ENCODE measurements at places on chromosomes 16 and 17.

DNA sequence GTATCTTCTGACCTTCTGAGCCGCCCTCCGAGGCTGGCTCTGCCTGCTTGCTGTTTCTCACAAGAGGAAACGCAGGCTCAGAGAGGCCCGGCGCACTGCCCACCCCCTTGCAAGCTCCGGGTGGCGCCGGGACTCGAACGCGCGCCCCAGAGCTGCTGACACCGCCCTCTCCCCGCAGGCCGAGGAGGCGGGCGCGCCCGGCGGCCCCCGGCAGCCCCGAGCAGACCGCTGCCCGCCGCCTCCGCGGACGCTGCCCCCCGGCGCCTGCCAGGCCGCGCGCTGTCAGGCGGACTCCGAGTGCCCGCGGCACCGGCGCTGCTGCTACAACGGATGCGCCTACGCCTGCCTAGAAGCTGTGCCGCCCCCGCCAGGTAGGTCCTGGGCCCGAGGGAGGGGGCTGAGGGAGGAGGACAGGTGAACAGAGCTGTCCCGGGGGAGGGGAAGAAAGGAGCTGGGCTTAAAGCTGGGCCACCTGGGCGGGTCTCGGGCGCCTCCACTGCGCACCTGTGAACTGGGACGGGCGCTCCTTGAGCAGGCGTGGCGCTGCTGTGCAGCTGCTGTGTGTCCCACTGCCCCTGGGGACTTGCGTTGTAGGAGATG, 18.2 kb downstream of the WFDC1 start:
- H3K4me1 ChIP-seq = no peaks in the 10 kb centered on the region
- H3K27ac ChIP-seq = no peak overlapping the region
- no peak for DNase-seq

- no peak overlapping the region for H3K4me3 ChIP-seq
- no peak overlapping the region for H3K27ac ChIP-seq
- H3K27me3 ChIP-seq = no peaks in the 10 kb centered on the region
These were observed 639.3 kb downstream of the TOX3 start for GRCh38 chr16:51907680-51908079.

DNA sequence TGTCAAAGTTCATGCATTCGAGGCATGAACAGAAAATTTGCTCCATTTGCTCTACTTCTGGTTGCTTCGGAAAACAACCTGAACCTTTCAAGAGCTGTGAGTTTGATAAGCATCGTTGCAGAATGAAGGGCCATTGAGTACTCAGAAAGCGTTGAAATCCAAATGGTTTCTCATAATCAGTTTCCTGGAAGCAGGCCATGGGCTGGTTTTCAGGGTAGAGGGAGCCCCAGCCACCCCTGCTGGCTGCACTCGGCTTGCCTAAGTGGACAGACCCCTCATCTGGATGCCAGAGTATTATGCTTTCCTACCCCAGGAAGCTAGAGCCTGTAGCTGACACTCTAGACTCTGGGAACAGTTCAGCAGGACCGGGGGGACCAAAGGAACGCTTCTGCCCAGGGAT, 24.4 kb downstream of the SCNN1G start:
- no peaks in the 10 kb centered on the region for H3K4me1 ChIP-seq
- no peak for DNase-seq
- peaks cover 11% of the 10 kb centered on the region for H3K27me3 ChIP-seq
- H3K27ac ChIP-seq = no peak overlapping the region

GRCh38 chr16:82350560-82350959, 180.5 kb upstream of the MPHOSPH6 start:
- no peaks in the 10 kb centered on the region for H3K4me1 ChIP-seq
- no peak for DNase-seq
- H3K4me3 ChIP-seq = no peak overlapping the region
- no peaks in the 10 kb centered on the region for H3K36me3 ChIP-seq
- no peak overlapping the region for H3K27ac ChIP-seq

- no peaks in the 10 kb centered on the region for H3K36me3 ChIP-seq
- no peak overlapping the region for H3K27ac ChIP-seq
- no peaks in the 10 kb centered on the region for H3K4me1 ChIP-seq
These were observed 315.1 kb upstream of the EEF2KMT start for GRCh38 chr16:5412731-5413130.

- no peaks in the 10 kb centered on the region for H3K36me3 ChIP-seq
- DNase-seq = peak; percentile 85
- no peak overlapping the region for H3K4me3 ChIP-seq
- peaks cover 9% of the 10 kb centered on the region for H3K27me3 ChIP-seq
- H3K4me1 ChIP-seq = peaks cover 21% of the 10 kb centered on the region
These were observed 21.0 kb upstream of the HERPUD1 start for GRCh38 chr16:56910654-56911539.

GRCh38 chr16:86791287-86792035, 213.1 kb downstream of the FOXL1 start:
- DNase-seq = no peak
- no peak overlapping the region for H3K4me3 ChIP-seq
- H3K27ac ChIP-seq = no peak overlapping the region
- no peaks in the 10 kb centered on the region for H3K36me3 ChIP-seq
- H3K4me1 ChIP-seq = peaks cover 13% of the 10 kb centered on the region

DNA sequence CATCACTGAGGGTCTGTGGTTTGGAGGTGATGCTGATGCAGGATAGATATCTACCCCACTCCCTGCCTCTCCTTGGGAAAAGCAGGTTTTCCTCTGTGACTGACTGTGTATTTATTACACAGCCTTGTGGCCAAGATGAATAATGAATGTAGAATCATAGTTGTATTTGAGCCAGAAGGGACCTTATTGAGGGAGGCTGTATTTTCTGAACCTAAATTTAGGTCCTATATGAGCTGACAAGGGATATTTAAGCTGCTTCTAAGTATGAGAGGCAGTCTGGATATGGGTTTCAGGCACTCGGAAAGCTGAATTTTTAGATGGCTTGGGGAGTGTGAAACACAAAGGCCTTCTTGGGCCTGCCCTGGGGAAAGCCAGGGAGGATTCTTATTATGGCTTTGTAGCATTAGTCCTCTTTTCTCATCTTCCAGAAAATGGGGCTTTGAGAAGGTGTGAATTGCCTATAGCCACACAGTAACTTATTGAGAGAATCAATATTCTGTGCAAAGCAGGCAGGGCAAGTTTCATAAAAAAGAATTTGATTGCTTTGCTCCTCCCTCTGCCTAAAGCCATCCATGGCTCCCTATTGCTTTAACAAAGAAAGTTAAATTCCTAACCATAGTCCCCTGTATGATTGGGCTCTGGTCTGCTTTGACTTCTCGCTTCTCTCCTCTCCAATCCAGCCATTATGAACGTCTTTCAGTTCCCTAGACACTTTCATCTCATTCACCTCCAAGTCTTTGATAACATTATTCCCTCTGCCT, 144.8 kb downstream of the SHISA9 start:
- no peaks in the 10 kb centered on the region for H3K36me3 ChIP-seq
- no peak for DNase-seq
- no peak overlapping the region for H3K4me3 ChIP-seq
- H3K27ac ChIP-seq = no peak overlapping the region
- H3K27me3 ChIP-seq = no peaks in the 10 kb centered on the region
- no peaks in the 10 kb centered on the region for H3K4me1 ChIP-seq

DNA sequence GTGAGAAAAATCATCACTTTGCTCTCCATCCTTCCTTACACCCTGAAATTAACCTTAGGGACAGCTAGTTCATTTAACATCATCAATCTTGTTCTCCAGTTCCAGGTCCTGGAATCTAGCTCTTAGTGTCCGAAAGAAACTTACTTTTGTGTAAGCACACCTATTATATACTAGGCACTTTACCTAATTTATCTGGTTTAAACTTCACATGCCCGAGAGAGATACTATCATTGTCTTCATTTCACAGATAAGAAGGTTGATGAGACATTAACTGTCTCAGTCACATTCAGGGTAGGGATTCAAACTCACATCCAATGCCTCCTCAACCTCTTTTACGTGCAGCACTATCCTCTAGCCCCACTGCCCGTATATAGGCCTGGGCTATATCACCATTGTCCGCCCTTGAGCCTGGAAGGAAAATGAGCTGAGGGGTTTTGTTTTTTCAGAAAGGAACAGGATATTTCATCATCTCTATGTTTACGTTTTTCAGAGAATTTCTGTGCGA, 501 bp upstream of the AP2B1 start:
- H3K27ac ChIP-seq = peak overlapping the region; percentile 45
- peaks cover 2% of the 10 kb centered on the region for H3K4me1 ChIP-seq
- no peak overlapping the region for H3K4me3 ChIP-seq
- no peaks in the 10 kb centered on the region for H3K27me3 ChIP-seq
- DNase-seq = no peak

All from mesenchymal stem cell (in vitro differentiated cells and primary cell).